ENCODE measurements at places on chromosomes 11 and 22. TPM values are rescaled to one million over a fixed set of nuclear protein-coding genes. Genes with fewer than 3 reads are reported as not detected.

DNA sequence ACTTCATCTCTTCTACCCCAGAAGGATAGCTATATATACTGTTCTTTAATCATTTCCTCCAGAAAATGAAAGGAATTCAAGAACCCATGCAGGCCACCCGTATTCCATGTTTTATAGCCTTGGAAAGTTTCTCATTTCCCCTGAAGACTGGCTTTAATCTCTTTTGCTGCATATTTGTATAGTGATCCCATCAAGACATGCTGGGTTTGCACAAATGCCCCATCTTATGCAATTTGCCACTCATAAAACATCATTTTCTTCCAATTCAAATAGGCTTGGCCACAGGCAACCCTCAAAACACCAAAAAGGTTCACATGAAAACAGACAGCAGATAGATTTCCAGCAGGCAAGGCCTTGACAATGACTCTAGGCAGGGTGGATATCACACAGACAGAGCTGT lies 28.3 kb upstream of the APOA1 start:
- no peak for DNase-seq

The TH gene
- total RNA-seq: not detected

The BRSK2 gene
- total RNA-seq: 1.4 TPM

DNA sequence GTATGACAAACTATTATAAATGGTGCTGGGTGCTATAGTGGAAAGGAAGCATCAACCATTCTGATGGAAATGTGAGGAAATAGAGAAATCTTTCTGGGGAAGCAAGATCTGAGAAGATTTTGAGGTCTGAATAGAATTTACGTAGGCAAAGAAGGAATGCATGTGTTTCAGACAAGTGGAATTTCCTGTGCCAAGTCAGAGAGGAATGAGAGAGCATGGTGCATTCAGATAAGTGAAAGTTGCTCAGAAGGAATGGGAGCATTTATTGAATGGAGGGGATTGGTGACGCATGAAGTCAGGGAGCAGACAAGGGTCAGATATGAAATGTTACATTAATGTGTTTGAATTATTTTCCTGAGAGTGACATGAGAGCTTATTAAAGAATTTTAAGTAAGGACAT lies 725.5 kb downstream of the METTL15 start:
- no peak for DNase-seq

Measured in mesenteric fat pad (tissue), 1 donor.